ENCODE measurements at places on chromosomes 7 and 10.

DNA sequence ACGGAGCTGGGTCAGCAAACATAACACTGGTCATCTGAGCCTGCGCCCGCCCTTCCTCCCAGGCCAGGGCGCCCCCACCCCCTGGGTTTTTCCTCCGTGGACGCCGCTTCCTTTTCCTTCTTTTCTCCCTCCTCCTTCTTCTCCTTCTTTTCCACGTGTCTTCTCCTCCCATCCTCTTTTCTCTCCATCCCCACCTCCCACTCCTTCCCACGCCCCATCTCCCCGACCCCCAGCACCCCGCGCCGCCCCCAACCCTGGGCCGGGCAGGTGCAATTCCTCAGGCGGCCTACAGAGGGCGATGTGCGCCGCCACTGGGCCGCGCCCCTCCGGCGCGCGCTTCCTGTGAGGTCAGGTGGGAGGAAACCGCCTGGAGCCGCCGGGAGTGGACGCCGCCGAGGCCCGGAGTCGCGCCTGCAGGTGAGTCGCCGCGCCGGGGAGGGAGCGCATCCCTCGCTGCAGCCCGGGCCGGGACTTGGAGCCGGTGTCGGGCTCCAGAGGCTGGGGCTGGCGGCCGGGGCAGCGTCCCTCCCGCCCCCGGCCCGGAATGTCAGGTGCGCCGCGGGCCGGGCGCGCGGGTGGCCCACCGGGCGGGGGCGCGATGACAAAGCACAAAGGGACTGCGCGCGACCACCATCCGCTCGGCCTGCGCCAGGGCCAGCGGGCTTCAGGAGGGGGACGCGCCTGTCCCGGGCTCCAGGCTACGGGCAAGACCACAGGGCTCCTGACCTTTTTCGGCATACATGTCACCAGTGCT lies at the start of gene FAM241B:
Gene FAM241B, plus strand, starts transcription at position 351 of the 754 bp plus-strand sequence. CDS start 1,497 bp downstream, outside the sequence.
- DNase-seq = peak; percentile 69

DNA sequence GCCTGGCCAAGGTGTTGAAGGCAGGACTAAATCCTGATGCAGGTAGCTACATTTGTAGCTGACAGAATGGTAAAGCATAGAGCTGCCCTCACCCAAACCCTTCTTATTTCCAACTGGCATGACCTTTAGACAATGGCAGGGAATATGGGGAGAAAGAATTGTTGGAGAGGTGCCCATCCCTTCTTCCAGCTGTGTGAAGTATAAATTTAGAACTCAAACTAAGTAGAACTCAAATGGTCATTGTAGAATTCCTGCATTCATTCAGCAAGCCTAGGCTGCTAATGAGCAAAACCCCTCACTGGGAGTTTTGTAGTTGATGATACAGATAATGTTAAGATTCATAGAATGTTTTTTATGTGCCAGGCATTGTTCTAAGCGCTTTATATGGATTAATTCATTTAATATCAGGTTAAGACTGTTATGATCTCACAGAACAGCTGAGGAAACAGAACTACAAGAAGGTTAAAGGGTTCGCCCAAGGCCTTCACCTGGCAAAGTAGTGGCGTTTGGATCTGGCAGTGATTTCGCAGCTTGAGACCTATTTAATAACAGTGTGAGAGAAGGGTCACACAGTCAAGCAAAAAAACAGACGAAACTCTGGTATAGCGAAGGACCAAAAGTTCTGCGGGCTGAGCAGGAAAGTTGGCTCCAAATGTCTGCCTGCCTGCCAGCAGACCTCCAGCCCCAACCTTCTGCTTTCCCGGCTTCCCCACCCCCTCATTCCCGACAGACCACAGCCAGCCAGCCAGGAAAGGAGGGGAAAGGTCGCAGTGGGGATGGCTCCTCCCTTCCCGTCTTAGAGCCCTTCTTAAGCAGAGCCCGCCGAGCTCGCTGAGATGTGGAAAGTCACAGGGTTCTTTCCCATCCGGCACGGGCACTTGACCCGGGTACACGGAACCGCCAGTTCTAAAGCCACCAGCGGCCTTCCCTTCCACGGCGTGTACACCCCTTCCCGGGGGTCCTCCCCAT lies 1.6 kb upstream of the HILPDA start:
- DNase-seq = peak; percentile 92

- no peak for DNase-seq
Observed at GRCh38 chr7:24025765-24026164, 258.2 kb upstream of the NPY start.

DNA sequence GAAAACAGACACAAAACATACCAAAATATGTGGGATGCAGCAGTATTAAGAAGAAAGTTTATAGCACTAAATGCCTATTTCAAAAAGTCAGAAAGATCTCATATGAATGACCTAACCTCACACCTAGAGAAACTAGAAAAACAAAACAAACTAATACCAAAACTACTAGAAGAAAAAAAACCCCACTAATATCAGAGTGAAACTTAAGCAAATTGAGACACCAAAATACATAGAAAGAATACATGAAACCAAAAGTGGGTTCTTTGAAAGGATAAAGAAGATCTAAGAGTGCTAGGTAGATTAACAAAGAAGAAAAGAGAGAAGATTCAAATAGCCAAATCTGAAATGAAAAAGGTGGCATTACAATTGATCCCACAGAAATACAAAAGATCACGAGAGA lies 494.1 kb downstream of the SH2D4B start:
- DNase-seq = no peak

DNA sequence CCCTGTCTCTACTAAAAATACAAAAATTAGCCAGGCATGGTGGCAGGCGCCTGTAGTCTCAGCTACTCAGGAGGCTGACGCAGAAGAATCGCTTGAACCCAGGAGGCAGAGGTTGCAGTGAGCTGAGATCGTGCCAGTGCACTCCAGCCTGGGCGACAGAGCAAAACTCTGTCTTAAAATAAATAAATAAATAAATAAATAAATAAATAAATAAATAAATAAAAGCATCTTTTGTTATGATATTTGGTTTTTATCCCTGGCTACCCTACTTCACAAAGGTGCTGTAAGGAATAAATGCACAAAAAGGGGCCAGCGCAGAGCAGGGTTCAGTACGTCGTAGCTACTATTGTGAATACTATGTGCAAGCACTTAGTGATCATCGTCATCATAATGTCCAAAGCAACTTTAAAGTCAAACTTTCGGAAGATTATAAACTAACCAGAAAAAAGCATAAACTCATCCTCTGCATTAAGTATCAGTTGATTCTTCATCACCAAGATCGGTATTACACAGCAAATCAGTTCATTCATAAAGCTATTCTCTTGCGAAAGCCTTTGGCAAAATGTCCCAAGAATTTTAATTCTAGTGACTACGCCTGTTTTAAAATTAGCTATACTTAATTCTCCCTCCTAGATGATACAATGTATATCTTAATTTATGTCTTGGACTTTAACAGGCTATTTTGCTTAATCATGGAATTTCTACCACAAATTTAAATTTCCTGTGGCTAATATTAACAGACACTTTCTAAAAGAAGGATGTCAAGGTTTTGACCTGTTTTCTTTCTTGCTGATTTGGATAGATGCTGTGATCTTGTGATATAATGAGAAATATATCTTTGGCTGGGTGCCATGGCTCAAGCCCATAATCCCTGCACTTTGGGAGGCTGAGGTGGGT lies 7.6 kb upstream of the NFE2L3 start:
- DNase-seq = no peak

DNA sequence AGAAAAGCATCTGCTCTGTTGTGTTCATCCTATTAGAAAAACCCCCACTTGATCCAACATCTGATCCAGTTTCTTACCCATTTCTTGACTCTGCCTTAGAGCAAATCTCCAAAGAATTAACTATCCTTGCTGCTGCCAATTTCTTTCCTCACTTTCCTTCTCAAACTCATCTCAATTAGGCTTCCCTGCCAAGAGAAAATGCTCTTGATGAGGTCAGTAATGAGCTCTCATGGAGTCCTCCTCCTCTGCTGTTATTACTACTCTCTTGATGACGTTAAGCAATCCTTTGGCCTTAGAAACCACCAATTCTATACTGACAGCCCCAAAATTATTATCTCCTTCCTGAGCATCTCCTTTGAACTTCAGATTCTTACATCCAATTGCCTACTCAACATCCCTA lies 162.0 kb upstream of the FAM13C start:
- no peak for DNase-seq

- no peak for DNase-seq
Observed at GRCh38 chr7:120793213-120793936, 64.6 kb downstream of the TSPAN12 start.

Measured in SK-N-DZ (cell line).